ENCODE measurements at places on chromosomes 2 and 18.

DNA sequence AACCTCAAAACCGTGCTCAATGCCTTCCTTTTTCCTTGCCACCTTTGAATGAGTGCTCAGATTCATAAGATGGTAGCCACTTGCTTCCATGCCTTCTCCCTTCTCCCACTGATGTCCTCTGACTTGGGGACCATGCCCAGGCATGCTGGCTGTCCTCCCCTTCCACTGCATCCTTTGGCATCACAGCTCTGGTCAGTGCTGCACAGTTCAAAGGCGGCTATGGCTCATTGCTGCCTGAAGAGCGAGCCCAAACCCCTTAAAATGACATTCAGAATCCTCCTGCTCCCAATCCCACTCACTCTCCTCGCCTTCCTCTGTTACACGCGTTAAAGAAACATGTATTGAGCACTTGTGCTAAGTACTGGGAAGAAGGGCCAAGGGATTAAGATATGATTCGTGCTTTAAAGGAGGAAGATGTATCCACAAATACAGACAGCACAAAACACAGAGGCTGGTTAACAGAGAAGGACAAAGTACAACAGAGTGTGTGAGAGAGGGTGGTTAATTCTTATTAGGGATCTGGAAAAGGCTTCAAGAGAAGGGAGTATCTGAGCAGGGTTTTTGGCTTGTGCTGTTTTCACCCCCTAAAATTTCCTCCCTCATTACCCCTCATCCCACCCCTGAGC is 81.8 kb downstream of the CERKL start:
- DNase-seq: no peak

- DNase-seq: no peak
These were observed 192.9 kb downstream of the NCK2 start for GRCh38 chr2:105937498-105938097.

DNA sequence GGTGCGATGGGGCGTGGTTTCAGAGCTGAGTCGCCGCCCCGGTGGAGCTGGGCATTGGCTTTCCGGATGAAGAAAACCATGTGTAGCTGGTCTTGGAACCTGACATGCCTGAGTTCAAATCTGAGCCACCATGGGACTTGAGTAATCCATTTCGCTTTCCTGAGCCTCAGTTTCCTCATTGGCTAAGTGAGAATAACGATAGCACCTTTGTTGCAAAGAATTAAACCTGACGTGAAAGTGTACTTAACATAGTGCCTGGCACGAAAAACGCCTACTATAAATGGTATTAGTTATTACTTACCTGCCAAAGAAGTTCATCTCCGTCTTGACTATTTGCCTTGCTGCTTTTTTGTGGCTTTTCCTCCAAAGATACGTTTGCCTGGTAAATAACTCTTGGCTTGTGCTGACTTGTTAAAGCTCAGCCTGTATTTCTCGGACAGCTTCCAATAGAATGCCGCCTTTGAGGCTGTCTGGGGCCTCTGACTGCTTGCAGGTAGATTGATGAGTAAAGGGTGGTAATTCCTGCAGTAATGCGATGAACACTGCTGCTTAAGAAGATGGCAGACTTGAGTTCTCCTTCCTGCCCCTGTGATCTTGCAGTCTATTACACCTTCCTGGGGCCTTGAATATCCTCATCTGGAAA is 1.3 kb downstream of the CDCA7 start:
- no peak for DNase-seq

DNA sequence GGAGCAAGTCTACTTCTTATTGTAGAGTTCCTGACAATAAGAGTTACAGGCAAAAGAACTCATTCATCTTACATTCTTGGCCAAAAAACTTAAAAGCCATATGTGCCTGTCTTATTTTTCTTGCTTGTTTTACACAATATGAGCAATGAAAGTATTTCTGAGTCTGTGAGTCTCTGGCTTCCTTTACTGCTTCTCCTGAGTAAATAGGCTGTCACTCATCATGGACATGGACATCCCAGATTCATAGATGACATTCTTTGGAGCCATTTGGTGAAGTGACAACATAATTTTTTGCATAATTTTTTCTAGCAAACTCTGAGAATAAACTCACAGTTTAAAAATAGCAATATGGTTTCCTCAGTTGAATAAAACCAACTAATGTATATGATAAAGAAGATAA is 179.3 kb downstream of the SNTG2 start:
- no peak for DNase-seq

GRCh38 chr18:41025666-41026065 is 929.4 kb upstream of the PIK3C3 start:
- DNase-seq: no peak

DNA sequence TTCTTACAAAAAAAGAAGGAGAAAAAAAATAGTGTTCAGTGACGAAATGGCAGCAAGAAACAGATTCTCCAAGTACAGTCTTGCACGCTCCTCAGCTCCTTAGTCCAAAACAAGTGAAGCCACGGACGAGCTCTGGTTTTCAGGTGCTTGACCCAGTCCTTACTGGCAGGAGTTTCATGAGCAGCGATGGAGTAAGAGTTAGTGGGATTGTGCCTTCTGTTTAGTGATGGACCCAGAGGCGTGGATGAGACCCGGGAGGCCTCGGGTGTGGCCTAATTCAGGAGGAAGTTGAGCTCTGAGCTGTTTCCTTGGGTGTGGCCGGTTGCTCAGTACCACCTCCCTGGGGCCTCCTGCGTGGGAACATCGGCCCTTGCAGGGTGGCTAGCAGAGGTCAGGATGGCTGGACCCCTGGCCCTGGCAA is 52.0 kb downstream of the KIF5C start:
- no peak for DNase-seq

DNA sequence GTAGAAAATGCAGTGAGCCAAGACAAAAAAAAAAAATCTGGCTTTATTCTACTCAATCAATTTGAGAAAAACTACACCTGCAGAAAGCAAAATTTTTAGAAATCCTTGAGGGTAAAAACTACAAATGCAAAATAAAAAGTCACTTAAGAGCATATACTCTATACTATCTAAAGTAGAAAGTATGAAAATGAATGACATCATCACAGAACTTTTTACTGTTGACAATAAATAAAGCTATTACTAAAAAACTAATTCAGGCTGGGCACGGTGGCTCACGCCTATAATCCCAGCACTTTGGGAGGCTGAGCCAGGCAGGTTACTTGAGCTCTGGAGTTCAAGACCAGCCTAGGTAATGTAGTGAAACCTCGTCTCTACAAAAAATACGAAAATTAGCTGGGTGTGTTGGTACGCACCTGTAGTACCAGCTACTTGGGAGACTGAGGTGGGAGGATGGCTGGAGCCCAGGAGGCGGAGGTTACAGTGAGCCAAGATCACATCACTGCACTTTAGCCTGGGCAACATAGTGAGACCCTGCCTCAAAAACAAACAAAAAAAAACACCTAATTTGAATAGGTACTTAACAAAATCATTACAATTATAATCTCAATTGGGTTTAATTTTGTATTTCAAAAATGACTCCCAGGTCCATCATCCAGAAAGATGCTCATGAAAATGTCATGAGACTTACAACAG is 7.6 kb downstream of the NFU1 start:
- DNase-seq: no peak

GRCh38 chr2:158688721-158689120 is 106.4 kb upstream of the DAPL1 start:
- no peak for DNase-seq

GRCh38 chr2:134711692-134712091 is 7.1 kb downstream of the TMEM163 start:
- no peak for DNase-seq

GRCh38 chr2:123958011-123958410 is 67.1 kb upstream of the CNTNAP5 start:
- no peak for DNase-seq

DNA sequence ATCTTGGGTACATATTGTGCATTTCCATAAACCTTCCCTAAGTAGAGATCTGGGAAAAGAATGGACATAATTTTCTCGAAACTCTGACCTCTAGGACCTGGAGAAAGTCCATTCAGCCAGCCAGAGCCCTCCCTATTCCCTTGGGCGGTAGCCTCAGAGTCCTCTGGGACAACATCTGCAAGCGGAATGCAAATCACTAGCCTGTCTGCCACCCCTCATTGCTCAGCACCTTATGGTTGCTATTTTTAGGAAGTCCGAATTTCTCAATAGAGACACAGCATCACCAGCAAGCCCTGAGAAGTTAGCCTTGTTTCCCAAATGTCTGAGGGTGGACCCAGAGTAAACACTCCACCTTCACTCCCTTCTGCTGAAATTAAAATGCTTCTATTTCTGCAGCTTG is 17.6 kb upstream of the CD28 start:
- DNase-seq: no peak

Data from NCI-H1694 (cell line).